ENCODE measurements at places on chromosomes 13 and 19.

DNA sequence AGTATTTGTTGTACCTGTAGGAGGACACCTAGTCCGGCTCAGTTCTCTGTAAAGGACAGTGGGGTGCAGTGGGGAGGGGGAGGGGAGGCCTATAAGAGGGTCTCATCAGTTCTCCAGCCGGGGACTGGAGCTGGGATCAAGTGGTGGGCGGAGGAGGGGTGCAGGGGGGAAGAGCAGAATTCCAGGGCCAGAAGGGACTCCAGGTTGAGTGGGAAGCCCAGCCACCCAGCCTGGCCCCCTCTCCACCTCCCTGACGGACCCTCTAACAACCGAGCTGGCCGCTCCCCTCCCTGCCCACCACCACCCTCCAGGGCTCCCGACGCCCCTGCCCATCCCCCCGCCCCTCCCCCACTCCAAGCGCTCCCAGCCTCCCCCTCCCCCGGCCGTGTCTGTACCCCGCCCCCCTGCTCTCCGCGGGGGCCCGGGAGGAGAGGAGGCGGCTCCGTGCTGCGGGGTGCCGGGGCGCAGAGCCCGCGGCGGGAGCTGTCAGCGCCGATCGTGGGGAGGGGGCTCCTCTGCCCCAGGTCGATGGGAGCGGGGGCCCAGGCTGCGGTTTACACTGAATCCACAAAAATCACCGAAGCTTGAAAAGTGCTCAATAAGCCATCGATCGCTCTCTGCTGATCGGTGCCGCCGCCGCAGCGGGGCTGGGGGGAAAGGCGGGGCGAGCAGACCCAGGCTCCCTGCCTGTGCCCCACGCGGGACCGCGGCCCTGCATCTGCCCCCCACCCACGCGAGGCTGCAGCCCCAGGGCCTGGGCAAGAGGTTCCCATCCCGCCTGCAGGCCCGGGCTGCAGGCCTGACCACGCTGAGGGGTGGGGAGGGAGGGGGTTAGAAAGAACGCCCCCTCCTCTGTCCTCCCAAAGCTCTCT, 34.6 kb upstream of the ONECUT3 start:
- no peak for DNase-seq

DNA sequence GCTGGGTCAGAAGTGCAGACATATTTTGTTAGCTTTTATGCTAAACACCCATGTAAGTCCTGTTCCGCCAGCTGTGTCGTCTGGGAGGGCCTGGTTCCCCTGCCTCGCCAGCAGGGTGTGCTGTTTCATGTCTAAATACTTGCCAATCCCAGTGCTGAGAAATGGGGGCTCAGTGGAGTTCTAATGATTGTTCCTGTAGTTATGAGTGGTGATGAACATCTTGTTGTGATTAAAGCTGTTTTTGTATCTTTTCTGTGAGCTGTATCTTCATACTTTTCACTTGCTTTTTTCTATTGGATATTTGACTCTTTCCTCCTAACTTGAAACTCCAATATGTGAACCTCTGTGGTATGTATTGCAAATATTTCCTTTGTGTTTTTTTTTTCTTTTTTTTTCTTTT, 32.7 kb downstream of the KDM4B start:
- DNase-seq: peak; percentile 12

- DNase-seq: no peak
These were observed 109.0 kb downstream of the TNFRSF19 start for GRCh38 chr13:23679220-23679619.

- DNase-seq: peak; percentile 93
These were observed 2.2 kb upstream of the GSK3A start for GRCh38 chr19:42244347-42245220.

DNA sequence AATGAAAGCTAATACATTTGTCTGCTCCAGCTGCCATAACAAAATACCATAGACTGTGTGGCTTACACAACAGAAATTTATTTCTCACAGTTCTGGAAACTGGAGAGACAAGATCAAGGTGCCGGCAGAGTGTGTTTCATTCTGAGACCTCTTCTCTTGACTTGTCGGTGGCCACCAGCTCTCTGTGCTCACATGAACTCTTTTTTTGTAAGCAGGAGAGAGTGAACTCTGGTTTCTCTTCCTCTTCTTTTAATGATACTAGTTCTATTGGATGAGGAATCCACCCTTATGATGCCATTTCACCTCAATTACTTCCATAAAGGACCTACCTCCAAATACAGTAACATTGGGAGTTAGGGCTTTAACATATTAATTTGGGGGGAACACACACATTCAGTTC, 11.7 kb downstream of the KCTD12 start:
- DNase-seq: no peak

DNA sequence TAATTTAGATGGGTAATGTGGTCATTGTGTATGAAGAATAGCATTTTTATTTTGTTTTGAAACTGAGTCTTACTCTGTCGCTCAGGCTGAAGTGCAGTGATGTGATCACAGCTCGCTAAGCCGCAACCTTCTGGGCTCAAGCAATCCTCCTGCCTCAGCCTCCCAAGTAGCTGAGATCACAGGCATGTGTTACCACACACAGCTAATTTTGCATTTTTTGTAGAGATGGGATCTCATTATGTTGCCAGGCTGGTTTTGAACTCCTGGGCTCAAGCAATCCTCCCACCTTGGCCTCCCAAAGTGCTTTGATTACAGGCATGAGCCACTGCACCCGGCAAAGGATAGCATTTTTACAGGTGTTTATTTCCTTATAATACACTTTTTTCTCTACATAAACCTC, 36.6 kb downstream of the SERTM1 start:
- no peak for DNase-seq

DNA sequence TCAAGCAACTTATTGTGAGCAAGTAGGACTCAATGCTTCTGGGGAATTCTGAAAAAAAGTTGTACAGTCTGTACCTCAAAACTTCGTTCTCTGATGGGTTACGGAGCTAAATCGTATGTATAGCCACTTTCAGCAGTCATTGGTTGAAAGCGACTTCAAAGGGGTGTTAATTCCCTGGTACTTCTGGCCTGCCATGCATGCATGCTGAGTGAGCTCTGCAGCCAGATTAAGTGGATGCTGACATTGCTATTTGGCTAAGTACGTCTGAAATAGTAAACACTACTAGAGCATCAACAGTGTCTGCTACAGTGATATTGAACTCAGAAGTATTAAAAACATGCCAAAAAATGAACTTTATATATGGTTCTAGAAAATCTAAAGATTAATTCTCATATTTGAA, 1183.1 kb upstream of the PCDH20 start:
- no peak for DNase-seq

GRCh38 chr13:48707405-48707804, 53.7 kb downstream of the CYSLTR2 start:
- DNase-seq: no peak

- no peak for DNase-seq
These were observed 16.4 kb downstream of the CCDC124 start for GRCh38 chr19:17948931-17949930.

GRCh38 chr19:49975051-49975450, 14.1 kb upstream of the SIGLEC11 start:
- no peak for DNase-seq

DNA sequence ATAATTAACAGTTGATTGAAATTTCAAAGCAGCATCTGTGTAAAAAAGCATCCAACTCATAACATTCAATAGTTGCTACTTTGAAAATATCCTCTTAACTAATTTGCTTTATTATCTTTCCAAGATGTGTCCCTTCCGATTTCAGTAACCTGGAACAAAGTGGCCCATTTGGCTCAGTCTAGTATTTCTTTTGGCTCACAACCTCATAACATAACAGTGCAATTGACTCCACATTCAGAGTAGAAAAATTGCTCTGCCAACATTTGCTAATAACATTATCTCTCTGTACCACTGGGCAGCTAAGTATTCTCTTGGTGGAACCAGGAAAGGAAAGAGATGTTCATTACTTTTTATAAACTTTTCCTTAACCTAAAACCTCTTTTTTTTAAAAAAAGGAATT, 571.1 kb upstream of the ARGLU1 start:
- DNase-seq: no peak

- DNase-seq: no peak
These were observed 56.8 kb downstream of the SKA3 start for GRCh38 chr13:21119526-21119925.

DNA sequence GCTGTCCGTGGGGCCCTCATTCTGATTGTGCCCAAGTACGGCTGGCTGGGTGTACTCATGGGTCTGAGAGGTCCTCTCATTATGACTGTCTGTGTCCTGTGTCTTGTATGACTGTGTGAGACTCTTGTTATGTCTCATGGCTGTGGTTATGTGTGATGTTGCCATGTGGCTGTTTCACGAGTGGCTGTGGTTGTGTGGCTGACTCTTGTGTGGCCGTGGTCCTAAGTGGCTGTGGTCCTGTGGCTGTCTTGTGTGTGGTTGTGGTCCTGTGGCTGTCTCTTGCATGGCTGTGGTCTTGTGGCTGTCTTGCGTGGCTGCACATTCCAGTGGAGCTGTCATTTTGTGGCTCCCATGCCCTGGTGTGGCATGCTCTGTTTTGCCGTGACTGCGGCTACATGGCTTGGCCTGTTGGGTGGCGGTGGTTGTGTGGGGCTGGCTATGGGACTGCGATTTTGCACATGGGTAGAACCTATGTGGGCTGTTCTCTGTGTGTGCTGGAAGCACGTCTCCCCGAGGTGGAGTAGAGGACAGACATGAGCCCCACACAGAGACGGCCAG, 2.5 kb downstream of the LYL1 start:
- DNase-seq: peak; percentile 44

DNA sequence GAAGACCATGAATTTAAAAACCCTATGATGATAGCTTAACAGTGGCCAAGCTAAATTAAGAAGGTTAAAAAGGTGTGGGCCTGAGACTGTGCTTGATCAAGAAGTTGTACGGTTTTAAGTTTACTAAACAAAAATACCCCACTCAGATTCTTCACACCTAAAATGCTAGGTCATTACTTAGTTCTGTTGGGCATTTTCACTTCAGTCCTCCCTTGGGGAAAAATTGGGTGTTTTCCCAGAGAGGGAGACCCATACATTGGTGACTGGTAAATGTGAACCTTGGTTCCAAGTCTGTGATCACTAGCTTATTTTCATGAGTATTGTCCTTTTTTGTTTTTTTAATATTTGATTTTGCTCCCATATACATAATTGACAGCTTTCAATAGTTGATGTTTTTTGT, 44.4 kb downstream of the MTUS2 start:
- DNase-seq: no peak

DNA sequence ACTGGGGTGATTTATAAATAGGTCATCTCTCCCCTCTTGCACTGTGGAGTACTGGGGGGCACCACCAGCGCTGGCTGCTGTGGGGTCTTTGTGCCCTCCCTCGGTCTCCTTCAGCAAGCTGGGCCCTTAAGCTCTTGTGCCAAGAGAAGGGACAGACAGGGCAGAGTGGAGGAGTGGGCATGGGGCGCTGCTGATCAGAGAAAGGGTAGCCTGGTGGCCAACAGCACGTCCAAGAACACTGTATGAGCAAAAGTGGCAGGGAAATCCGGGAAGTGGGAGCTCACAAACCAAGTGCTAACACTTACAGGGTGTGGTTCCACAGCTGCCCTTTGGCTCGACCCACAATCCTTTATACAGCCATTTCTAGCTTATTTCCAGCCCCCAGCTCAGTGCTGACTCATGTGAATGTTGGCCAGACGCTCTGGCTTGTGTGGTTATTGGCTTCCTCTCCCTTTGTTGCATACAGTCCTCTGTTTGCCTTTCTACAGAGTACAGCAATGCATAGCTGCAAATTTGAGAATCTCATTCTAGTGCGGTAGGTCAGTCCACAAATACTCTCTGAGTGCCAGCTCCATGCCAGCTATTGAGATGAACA, 298.8 kb downstream of the SHISA2 start:
- no peak for DNase-seq

DNA sequence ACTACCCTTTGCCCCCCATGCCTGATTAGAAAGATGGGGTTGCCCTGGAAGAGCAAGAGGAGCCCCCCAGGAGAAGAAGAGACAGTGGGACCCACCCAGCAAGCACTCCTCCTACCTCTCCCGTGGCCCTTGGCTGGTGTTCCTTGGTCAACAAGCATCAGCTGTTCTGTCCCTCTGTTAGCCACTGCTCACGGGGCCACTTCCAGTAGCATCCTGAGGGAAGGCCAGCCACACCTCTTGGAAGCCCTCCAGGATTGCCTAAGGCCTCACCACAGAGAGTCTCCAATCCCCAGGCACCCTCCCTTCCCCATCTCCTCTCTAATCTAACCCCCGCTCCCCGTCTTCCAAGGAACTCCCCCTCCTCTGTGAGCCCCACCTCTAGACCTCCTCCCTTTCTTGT, 15.1 kb upstream of the DPP9 start:
- no peak for DNase-seq

DNA sequence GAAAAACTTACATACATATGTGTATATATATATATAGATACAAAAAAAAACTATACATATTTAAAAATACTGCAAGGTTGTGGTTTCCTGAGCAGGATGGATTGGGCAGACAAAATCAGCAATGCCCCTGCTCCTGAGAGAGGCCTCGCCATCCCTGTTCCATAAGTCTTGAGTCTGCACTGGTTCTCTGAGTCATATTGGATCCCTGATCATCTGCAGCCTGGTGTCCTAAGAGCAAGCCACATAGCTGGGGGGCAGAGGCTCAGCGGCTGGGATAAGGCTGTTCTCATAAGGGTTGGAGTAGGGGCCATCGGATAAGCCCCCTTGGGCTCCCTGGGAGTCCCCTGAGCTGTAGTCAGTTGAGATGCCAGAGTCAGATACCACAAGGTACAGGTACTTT, 3.3 kb downstream of the SWSAP1 start:
- no peak for DNase-seq

DNA sequence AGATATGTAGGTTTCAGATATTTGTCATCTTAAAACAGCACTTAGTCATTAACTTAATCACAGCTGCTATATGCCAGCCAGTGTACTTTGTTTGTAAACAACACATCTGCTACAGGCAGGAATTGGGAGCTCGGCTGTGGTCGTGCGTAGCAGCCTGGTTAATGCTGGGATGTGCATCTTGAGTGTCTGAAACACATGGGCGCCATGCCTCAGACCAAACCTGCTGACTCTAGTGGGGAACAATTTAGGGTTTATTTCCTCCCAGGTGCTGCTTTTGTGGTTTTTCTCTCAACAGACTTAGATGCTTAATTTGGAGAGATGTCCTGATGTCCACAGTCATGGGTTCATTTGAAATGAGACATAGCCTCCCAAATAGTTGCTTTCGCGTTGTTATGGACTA, 238.5 kb upstream of the TMTC4 start:
- no peak for DNase-seq

GRCh38 chr13:87169337-87169736, 501.8 kb upstream of the SLITRK5 start:
- no peak for DNase-seq
